ENCODE measurements at places on chromosomes 2 and 18.

- no peak for DNase-seq
- H3K27me3 ChIP-seq: no peaks in the 10 kb centered on the region
- H3K4me3 ChIP-seq: no peak overlapping the region
These were observed 92.6 kb downstream of the SPATS2L start for GRCh38 chr2:200399046-200399445.

GRCh38 chr2:163182764-163183354, 344.3 kb upstream of the KCNH7 start:
- no peaks in the 10 kb centered on the region for H3K36me3 ChIP-seq
- DNase-seq: no peak
- H3K4me3 ChIP-seq: no peak overlapping the region
- no peak overlapping the region for H3K27ac ChIP-seq

DNA sequence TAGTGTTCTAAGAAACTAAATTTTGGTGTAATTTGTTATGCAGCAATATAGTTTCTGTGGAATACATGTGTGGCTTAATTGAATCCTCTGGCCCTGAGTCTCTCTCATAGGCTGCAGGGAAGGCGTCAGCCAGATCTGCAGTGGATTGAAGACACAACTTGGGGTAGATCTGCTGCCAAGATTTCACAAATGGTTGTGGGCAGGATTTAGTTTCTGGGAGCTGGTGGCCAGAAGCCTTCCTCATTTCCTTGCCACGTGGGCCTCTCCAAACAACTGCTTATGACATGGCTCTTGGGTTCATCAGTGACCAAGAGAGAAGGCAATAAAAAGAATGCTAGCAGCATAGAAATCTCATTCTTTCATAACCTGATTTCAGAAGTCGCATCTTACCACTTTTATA, 28.2 kb downstream of the CCDC102B start:
- no peak overlapping the region for H3K27ac ChIP-seq
- no peak overlapping the region for H3K4me3 ChIP-seq
- H3K36me3 ChIP-seq: no peaks in the 10 kb centered on the region
- DNase-seq: no peak

- DNase-seq: peak; percentile 25
- H3K27me3 ChIP-seq: no peaks in the 10 kb centered on the region
- no peaks in the 10 kb centered on the region for H3K4me1 ChIP-seq
These were observed 37.0 kb downstream of the NIFK start for GRCh38 chr2:121699421-121700333.

DNA sequence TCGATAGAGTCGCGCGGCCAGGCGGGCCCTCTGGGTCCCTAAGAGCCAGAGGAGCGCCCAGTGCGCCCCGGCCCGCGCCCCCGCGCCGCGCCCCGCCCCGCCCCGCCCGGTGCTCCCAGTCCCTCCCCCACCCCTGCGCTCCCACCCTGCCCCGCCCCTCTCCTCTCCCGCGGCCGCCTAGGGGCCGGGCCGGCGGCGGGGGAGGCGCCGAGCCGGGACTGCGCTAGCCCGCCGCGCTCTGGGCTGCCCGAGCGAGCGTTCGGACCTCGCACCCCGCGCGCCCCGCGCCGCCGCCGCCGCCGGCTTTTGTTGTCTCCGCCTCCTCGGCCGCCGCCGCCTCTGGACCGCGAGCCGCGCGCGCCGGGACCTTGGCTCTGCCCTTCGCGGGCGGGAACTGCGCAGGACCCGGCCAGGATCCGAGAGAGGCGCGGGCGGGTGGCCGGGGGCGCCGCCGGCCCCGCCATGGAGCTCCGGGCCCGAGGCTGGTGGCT, at the start of gene GPC1:
Gene GPC1 (plus strand): TSS at position 207 of the 491 bp plus-strand sequence. CDS start 256 bp downstream, at position 463.
- H3K36me3 ChIP-seq: no peaks in the 10 kb centered on the region
- peak within 1 kb of the TSS; percentile 64 for H3K4me3 ChIP-seq
- H3K27me3 ChIP-seq: no peaks in the 10 kb centered on the region
- H3K27ac ChIP-seq: no peak within 1 kb of the TSS
- peak; percentile 75 for DNase-seq
- H3K4me1 ChIP-seq: peaks cover 9% of the 10 kb centered on the region

DNA sequence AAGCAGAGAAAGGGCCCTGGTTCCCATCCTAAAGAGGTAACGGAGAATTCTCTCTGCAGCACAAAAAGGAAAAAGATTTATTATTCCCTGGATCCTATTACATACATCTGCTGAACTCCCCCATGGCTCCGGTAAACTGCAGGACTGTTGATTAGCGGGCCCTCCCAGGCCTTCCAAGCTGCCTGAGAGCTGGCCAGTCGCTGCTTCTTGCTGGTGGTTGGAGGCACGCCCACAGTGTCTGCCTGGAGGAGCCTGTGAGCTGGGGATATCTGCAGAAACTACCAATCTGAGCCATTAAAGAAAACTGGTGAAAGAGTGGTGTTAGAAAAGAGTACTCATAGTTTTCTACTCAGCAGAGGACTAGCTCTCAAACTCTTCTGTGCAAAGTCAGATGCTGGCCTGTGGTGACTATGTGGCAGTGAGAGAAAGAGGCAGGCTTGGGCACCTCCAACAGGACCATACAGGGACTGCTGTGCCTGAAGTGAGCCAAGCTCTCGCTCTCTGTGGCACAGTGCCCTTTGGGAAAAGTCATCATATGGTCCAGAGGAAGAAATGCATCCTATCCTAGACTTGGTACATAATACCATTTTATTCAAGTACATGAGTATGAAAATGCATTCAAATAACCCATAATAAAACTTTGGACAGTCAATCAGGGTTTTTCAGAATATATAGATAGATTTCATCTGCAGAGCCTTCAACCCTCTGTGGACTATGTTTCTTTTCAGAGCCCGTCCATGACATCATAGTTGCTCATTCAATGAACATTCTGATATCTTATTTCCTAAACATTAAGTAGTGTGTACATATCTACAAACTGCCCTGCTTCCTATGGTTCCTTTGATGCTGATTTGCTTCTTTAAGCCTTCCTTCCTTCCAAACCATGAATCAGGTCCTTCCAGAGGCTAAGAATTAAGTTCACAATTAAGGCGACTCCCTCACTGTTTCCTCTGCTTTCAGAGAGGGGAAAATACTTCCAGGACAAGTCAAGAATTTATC, 242.0 kb upstream of the LYPD1 start:
- H3K4me3 ChIP-seq: no peak overlapping the region
- H3K36me3 ChIP-seq: no peaks in the 10 kb centered on the region
- no peaks in the 10 kb centered on the region for H3K27me3 ChIP-seq
- H3K4me1 ChIP-seq: no peaks in the 10 kb centered on the region

DNA sequence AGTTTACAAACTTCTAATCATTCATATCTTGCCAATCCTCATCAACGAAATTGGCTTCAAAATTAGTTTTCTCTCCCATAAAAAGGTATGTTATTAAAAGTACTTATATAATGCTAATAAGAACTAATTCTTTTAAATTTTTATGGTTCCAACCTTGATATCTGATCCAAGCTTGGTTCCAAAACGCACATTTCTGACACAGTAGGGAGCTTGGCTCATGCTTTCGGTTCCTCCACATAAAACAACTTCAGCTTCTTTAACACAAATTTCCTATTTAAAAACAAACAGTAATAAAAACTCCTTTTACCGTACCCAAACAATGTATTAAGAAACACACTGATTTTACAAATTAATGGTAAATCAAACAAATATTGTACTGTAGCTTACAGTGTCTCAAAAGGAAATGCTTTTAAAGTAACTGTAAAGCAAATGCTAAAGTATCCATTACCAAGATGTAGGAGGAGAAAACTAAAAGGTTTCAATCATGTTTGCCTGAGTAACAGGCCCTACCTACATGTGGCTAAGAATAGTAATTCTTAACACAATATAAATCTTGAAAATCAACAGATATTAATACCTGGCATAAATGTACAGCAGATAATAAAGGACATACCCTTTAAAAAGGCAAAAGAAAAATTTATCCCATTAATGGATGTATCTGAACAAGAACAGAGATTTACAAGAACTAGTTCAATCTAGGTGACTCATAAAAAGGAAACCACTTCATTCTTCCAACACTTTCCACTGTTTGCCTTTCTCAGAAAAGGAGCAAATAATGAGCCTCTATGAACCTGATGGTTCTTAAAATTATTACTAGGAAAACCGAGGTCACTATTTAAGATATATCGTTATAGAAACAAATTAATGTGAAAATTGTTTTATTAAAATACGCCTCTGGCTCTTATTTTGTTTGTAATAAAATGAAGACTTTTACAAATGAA, 17.5 kb downstream of the ACAA2 start:
- H3K27me3 ChIP-seq: no peaks in the 10 kb centered on the region
- H3K36me3 ChIP-seq: no peaks in the 10 kb centered on the region
- no peaks in the 10 kb centered on the region for H3K4me1 ChIP-seq

DNA sequence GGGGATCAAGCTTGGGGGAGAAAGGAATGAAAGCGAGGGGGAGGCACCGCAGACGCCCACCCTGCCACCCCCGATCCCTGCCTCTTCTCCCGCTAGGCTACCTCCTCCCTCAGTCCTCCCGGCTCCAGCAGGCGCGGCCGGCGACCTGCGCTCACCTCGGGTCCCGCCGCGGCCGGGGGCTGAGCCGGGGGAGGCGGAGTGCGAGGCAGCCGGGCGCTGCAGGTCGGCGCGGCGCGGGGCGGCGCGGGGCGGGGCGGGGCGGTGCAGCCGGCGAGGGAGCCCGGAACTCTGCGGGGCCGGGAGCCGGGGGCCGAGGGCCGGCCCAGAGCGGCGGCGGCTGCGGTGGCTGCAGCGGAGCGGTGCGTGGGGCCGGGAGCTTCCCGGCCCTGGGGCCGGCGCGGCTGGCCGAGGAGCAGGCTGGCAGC, 477 bp downstream of the ACVR1 start:
- peak; percentile 53 for DNase-seq
- H3K36me3 ChIP-seq: no peaks in the 10 kb centered on the region
- H3K27ac ChIP-seq: peak overlapping the region; percentile 66

DNA sequence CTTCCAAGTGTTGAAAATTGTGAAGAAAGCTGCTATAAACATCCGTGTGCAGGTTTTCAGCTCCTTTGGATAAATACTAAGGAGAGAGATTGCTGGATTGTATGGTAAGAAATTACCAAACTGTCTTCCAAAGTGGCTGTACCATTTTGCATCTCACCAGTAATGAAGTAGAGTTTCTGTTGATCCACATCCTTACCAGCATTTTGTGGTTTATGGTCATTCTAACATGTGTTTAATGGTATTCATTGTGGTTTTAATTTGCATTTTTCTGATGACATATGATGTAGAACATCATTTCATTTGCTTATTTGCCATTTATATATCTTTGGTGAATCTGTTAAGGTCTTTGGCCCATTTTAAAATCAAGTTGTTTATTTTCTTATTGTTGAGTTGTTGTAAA, 260.7 kb downstream of the SPAG16 start:
- DNase-seq: no peak
- no peak overlapping the region for H3K4me3 ChIP-seq
- H3K27me3 ChIP-seq: no peaks in the 10 kb centered on the region
- no peak overlapping the region for H3K27ac ChIP-seq
- no peaks in the 10 kb centered on the region for H3K36me3 ChIP-seq

Data from Caco-2 (cell line).